Mammary epithelial cell (primary cell): ENCODE measurements at places on chromosomes 5 and 9. TPM values are rescaled to one million over a fixed set of nuclear protein-coding genes. Genes with fewer than 3 reads are reported as not detected.
A peak's percentile ranks its signal among the peaks of the same experiment; 100 is the strongest.

GRCh38 chr9:75265525-75265972 is 177.2 kb downstream of the OSTF1 start:
- peak; percentile 27 for DNase-seq

C9 gene
- total RNA-seq = not detected in 2 replicates

GRCh38 chr5:135318924-135319323 is 80.1 kb downstream of the MACROH2A1 start:
- DNase-seq = no peak

IFNA5 gene
- total RNA-seq = not detected

ARRDC3 gene
- total RNA-seq = 48.3 TPM

BRD8 gene
- 44.5 and 44.9 TPM in 2 replicates for total RNA-seq

MSMP gene
- total RNA-seq = not detected in 2 replicates

GDA gene
- total RNA-seq = not detected
